ENCODE measurements at places on chromosomes 5 and 9.

DNA sequence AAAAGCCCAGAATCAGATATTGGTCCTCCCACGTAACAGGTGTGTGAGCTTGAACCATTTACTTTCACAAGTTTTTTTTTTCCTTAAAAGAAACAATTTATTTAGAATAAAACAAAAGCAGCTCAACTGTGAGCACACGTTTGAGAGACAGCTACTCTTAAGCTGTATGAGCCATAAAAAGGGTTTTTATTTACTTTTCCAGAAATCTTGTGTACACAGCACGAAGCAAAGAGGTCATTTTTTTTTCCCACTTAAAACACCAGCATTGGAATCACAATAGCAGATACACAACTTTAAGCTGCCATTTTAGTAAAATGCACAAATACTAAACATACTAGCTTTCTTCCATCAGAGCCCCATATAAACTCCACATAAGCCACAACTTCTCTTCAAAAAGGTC is 44.6 kb downstream of the JAKMIP2 start:
- DNase-seq, result no peak

GRCh38 chr5:170631466-170632195 is 127.8 kb downstream of the KCNIP1 start:
- no peak for DNase-seq

DNA sequence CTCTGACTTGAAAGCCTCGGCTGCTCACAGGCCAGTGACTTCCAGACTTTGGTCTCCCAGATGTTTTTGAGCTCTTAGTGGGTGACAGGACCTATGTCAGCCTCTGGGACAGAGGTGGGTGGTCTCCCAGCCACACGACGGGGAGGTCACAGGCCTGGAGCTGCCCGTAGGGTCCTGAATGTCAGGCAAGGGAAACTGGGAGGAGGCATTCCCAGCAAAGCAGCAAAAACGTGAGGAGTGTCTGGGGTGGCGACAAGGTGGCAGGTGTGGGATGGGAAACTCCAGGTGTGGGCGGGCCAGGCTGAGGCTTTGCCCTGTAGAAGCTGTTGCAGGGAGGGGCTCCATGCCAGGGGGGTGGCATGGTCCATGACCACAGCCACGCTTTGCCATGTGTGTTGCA is 110.5 kb downstream of the CACNA1B start:
- DNase-seq, result no peak

- DNase-seq, result no peak
Observed at GRCh38 chr9:129177443-129177790, 644 bp downstream of the IER5L start.

DNA sequence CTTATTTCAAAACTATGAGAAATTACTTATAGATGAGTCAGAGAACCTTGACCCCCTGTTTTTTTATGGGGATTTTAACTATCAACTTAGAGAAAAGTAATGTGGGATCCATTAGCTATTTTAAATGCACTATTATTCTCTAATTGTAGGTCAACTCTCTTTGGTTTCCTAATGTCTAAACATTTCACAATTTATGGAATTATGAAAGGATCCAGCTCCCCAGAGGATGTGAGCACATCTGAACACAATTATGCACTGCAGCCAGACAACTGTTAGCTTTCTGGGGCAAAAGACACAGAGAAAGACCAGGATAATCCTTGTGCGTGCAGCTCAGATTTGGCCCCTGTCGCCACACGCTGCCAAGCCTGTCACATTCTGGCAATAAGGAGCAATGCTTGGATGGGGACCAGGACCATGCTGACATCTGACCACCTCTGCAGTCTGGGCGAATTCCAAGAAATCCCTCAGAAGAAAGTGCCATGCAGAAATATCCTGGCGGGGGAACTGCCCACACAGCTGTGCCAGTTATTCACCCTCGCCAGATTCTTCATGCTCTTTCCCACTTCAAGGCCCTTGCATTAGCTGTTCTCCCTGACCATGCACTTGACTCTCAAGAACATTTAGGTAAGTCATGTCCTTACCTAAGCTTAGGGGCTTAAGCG is 22.2 kb upstream of the CMBL start:
- no peak for DNase-seq

All from hematopoietic multipotent progenitor cell treated with erythropoietin and hydrocortisone succinate and interleukin-3 and kit ligand, for 17 days (in vitro differentiated cells).